ENCODE measurements at places on chromosomes 11 and 22.

DNA sequence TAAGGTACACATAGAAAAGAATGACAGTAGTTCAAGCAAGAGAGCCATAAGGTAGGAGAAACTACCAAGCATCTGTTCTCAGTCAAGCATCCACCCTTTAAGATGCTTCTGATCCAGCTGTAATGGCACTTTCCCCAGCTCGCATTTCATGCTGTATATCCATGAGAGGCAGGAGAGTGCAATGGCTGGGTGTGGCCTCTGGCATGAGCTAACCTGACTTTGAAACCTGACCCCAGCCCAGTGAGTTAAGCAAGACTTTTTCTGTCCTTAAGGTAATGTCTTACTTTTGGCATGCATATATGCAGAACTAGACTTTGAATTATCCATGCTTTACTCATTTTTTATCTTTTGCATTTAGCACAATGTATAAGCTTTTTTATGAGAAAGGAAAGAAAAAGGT is 79.8 kb upstream of the CNTN5 start:
- no peak for DNase-seq

DNA sequence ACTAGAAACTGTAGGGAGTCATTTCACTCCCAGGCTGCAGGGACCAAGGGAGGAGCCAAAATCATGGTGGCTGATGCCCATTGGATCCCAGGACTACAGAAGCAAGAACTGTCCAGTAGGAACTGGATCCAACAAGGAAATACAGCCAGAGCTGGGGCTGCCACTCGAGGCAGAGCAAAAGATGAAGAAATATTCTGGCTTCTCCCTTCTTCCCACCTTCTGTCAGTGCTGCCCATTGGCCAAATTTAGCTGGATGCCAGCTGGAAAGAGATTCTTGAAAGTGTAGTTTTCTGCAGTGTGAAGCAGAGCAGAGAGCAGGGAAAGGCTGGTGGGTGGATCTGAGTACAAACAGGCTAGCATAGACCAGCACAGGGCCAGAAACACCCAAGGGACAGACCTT is 45.6 kb downstream of the COMMD9 start:
- no peak for DNase-seq

DNA sequence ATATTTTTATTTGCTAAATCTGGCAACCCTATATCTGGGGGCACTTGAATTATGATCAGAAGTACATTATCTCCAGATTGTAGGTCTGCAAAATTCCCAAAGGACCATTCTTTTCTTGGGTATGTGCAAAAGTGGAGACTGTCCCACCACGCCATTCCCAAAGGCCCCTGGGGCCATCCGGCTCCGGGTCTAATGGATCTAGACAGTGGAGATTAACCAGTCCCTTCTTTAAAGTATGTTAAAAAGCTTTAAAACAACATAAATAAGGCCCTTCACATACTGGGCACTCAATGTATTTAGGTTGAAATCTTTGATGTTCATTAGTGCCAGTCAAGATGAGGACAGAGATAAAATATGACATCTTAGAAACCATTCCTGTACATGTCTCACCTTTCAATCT is 124.1 kb downstream of the MAML2 start:
- no peak for DNase-seq

DNA sequence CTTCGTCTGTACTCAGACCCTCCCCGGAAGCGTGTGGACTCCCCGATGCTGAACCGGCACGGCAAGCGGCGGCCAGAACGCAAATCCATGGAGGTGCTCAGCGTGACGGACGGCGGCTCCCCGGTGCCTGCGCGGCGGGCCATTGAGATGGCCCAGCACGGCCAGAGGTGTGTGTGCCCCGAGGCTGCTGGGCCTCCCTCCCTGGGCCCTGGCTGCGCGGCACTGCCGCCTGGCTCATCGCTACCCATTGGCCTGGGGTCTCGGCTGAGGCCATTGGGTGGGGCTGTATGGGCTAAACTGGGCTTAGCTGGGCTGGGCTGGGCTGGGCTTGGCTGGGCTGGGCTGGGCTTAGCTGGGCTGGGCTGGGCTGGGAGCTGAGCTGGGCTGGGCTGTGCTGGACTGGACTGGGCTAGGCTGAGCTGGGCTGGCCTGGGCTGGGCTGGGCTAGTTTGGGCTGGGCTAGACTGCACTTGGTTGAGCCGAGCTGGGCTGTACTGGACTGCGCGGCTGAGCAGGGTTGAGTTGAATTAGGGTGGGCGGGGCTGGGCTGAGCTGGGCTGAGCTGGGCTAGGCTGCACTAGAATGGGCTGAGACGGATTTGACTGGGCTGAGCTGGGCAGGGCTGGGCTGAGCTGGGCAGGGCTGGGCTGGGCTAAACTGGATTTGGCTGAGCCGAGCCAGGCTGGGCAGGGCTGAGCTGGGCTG is 40.7 kb downstream of the MOB2 start:
- no peak for DNase-seq

GRCh38 chr11:112156956-112157766 is 6.7 kb downstream of the IL18 start:
- peak; percentile 49 for DNase-seq

DNA sequence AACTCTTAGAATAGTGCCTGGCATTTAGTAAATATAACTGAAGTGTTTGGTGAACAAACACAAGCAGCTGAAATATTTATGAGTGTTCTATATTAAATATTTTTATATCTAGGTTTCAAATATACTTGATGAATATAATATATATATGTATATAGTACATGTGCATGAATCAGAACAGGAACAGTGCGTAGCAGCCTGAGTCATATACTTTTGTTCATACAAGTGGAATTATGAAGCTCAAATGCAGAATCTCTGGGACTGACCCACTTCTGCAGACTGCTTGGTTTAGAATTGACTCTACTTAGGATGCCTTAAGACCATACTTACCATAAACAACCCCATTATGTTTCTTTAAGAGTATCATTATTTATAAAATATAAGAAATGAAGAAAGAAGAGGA is 997.8 kb upstream of the RAG2 start:
- DNase-seq, result no peak

DNA sequence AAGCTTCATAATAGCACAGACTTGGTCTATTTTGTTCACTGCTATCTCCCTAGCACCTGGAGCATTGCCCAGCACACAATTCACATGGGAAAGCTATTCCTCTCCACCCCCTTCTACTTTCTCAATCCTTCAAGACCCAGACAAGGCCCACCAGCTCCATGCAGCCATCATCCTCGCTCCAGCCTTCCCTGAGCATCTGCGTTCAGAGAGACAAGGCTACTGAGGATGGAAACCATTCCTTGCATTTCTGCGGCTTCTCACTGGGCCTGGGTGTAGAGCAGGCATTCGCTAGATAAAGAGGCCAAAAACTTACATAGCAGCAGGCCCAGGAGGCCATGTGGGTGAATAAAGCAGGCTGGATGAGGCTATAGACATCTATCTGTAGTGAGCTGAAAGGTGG is 530.8 kb downstream of the BUD13 start:
- DNase-seq, result no peak

DNA sequence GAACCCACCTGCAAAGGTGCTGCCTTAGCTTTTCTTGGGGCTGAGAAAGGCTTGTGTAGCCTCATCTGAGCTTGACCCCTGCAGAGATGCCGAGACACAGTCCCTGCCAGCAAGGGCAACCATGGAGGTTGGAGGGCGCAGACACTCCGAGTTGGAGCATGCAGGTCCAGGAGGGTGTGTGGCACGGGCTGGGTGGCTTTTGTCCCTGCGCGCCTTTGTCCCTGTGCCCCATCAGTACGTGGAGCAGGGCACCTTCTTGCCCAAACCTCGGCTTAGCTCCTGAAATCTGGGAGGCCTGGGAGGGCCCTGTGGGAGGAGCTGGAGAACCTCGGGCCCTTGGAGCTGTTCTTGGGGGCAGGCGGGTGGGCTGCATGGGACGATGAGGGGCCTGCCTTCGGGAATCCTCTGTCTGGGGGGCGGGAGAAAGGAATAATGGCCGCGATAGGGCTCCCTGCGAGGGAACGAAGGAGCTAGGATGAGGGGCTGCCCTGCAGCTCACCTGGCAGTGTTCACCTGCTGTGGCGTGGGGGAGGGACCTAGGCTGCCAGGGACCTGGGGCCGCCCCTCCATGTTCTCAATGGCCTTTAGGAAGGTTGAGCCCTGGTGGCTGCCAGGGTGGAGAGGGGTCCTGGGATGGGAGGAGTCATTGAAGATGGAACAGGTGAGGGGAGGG is 3.4 kb downstream of the BRSK2 start:
- no peak for DNase-seq

GRCh38 chr11:199004-199581 is 6.2 kb downstream of the SCGB1C1 start:
- no peak for DNase-seq

- no peak for DNase-seq
Measured at GRCh38 chr11:130120045-130120444, 39.5 kb upstream of the ST14 start.

DNA sequence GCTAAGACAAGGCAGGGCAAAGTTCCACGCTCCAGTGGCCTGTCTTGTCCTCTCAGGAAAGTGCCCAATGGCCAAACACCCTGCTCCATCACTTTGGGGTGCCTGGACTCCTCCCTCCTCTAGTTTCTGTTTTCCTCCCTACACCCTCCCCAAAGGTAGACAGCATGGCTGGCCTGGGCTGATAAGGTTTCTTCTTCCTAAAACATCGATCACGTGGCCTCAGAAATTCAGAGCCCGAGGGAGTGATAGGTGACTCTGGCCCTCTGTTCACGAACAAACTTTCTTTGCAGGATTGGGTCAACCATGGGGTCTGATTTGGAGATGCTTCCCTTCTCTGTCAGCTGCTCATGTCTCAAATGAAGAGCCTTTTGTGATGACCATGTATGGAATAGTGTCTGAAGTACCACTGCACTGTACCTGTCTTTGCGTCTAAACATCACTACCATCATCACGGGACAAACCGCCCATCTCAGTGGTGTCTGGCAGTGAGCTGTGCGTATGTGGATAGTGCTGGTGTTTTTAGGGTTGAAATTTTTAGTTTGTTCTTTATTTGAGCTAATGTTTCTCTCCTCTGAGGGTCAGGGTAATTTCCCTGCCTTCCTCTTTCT is 6.1 kb downstream of the MICAL2 start:
- DNase-seq, result no peak

DNA sequence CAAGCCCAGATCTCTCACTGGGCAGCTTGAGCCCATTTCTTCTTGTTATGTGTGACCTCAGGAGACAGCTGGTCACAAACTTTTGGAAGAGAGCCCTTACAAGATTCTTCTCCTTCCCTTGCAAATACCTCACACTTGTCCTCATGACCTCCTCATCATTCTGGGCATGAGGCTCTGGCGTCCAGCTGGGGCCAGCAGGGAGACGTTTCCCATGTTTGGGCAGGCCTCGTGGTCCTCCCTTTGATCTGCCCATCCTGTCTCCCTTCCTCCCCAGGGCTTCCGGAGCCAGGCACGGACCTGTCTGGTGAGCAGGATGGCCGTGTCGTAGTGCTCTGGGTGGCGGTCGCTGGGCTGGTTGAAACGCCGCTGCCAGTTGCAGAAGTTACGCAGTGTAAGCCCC is 9.7 kb downstream of the ADAMTS8 start:
- no peak for DNase-seq

GRCh38 chr11:27367881-27368280 is 4.9 kb upstream of the CCDC34 start:
- peak; percentile 78 for DNase-seq

GRCh38 chr11:36131721-36132397 is 157.4 kb downstream of the COMMD9 start:
- DNase-seq, result peak; percentile 67

- DNase-seq, result peak; percentile 66
Measured at GRCh38 chr22:45319324-45319685, 9.6 kb downstream of the FAM118A start.

Measured in SJCRH30 (cell line).